ENCODE measurements at places on chromosomes 7 and 10.

- no peak for DNase-seq
These were observed 35.5 kb downstream of the GRID1 start for GRCh38 chr10:86330778-86331763.

DNA sequence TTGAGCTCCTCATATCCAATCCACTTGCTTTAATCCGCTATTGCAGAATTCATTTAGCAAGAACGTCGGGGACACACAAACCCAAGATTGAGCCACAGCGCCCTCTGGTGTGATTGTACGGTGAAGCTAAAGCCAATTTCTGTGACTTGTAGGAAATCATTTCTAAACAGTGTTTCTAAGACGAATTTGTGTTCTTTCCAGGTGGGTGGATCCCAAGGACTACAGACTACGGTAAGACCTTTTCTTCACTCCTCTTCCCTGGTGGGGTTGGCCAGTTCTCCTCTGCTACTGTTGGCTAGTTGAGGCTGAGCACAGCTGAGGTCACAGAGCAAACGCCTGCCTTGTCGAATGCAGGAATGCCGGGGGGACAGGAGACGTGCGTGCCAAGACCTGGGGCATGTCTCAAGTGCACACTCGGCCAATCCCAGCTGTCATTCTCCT lies 5.2 kb downstream of the DMBT1 start:
- peak; percentile 83 for DNase-seq

- DNase-seq = no peak
These were observed 427.8 kb upstream of the LRGUK start for GRCh38 chr7:133699386-133699785.

DNA sequence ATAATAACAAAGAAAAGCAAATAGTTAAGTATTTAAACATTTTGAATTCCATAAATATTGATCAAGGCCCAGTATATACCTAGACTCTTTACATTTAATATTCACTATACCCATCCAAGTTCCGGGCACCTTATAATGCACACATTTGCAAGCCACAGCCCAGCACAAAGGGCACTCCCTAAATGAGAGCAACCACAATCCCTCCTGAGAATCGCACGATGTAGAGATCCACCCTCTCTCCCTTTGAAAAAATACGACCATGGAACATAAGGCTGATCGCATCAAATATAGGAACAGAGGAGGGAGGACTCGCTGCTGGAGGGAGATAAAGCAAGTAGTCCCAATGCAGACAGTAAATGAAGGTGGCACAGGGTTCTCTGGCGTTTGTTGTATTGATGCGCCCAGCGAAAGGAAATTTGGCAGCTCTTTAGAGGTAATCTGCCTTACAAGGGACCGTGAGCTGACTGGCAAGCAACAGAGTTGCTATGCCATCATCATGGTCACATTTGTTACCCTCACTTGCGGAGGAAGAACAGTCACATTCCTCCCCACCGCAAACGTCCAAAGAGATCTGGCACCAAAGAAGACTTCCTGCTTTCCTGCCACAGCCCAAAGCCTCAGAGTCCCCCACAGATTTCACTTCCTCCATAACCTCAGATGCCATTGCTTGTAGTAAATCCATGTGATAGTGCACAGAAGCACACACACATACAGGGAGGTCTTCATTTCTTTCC lies 16.1 kb upstream of the TAS2R40 start:
- no peak for DNase-seq

DNA sequence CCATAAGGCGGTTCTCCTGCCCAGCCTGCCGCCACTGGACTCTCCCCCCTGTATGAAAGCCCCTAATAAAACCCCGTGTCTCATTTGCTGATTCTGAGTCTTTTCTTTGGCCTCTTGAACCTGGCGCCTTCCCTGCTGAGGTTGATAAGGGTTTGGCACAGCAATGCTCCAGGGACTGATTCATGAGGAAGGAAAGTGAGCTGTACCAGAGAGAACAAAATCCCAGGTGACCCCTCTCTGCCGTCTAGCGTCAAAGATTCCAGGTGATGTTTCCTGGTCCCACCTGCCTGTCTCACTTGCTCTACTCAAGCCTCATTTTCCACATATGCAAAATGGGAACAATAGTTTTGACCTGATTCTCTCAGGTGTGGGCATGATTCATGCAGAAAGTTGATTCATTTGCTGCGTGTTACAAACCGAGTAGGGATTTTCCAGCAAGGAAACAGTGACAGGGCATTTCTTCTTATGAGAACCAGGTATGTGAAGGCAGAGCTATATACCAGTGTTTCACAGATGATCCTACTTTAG lies 730.6 kb upstream of the IGFBP3 start:
- DNase-seq = no peak

GRCh38 chr7:81926-82756 lies 110.2 kb upstream of the FAM20C start:
- DNase-seq = no peak

DNA sequence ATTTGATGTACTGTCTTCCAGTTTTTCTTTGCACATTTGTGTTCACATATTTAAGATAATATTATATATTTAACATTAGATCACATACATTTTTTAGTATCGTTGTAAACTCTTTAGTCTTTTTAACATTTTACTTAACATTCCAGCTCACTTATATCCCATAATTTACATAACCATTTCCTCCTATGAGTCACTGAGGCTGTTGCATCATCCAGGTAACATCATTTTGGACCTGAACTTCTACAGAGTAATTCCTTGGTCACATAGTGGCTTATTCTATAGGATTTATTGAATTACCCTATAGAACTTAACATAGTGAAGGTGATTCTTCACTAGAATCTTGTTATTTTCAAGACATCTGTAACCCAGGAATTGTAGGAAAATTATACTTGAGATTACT lies 194.4 kb downstream of the POU6F2 start:
- DNase-seq = no peak

- no peak for DNase-seq
These were observed 398.8 kb upstream of the IGFBP3 start for GRCh38 chr7:46319841-46320240.

DNA sequence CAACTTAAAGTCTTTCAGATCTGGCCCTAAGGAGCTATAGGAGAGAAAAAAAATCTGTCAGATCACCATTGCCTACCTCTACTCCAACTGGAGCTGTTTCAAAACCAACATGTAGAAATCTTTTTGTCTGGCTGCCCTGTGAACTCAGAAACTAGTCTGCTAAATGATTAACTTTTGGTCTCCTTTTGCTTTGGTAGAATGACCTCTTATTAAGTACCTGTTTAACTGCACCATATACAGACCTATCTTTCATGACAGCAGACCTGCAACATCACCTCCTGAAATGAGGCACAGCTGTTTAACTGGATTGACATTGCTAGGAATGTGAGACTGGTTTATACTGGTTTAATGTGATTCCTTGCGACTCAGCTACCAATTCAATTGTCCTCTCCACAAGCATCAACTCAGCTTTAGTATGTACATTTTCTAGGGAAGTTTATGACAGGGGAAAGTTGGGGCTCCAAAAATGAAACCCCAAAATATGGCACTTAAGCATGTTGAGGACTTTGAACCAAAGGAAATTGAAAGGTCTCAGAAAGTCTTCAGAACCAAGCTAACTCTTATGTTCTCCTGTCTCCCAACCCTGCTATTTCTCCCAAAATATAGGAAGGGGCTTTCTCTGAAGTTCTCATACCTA lies 1.8 kb downstream of the CYP3A43 start:
- no peak for DNase-seq

DNA sequence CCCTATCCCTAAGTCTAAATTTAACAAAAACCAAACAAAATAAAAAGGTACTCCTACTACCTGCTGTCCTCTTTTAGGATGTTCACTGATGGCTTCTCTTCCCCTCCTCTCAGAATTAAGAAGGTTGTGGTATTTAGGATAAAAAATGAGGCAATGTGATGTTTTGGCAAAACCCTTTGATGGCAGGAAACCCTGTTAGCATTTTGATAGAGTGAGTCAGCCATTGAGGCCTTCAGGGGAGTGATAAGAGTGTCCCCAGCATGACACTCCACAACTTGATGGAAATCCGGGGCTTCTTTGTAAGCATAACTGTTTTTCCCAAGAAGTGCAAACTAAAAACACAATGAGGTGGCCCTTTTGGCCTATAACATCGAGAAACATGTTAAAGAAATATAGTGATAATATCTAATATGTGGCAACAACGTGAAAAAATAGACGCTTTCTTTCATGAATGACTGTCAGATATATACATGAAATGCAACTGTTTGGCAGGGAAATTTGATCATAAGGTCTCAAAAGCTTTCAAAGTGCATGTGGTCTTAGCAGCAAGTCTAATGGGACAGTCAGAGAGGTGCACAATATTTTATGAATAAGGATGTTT lies 55.0 kb downstream of the PRTFDC1 start:
- no peak for DNase-seq

DNA sequence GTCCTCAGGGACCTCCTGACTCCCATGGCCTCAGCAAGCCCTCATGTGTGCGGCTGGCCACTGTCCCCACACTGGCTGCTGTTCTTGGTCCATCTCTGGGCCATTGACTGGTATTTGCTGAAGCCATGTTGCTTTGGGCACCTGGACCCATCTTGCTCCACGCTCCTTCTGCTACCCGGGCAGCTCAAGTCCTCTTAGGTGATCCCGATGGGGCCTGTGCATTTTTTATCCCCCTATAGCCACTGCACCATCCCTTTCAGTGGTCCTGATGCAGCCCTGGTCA lies 16.7 kb downstream of the RAMP3 start:
- DNase-seq = no peak

GRCh38 chr7:127628445-127628844 lies 10.5 kb upstream of the PAX4 start:
- DNase-seq = no peak

GRCh38 chr7:1839701-1840100 lies 169.6 kb downstream of the ELFN1 start:
- no peak for DNase-seq

- no peak for DNase-seq
These were observed 1.8 kb upstream of the CHN2 start for GRCh38 chr7:29192811-29193210.

GRCh38 chr10:3484306-3485056 lies 300.5 kb downstream of the KLF6 start:
- no peak for DNase-seq

- no peak for DNase-seq
These were observed 61.3 kb downstream of the DNAH11 start for GRCh38 chr7:21603972-21604749.

DNA sequence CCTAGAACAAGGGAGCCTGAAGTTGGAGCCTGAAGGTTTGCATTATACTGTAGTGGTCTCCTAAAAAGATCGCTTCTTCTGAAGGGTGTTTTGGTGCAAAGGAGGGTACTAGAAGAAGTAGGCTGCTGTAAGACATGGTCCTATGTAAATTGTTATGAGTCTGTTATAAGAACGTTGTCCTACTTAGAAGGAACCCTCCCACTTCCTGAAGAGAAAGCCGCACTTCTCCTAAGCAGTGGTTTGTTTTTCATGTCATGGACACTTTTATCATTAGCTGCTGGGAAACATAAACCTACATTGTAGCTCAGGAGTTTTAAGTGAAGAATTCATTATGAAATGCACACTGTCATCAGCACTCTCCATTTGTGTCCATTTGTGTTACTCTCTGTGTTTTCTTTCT lies 129.1 kb upstream of the ITGB1 start:
- DNase-seq = no peak

GRCh38 chr7:104795616-104796398 lies 218.2 kb upstream of the KMT2E start:
- DNase-seq = no peak

DNA sequence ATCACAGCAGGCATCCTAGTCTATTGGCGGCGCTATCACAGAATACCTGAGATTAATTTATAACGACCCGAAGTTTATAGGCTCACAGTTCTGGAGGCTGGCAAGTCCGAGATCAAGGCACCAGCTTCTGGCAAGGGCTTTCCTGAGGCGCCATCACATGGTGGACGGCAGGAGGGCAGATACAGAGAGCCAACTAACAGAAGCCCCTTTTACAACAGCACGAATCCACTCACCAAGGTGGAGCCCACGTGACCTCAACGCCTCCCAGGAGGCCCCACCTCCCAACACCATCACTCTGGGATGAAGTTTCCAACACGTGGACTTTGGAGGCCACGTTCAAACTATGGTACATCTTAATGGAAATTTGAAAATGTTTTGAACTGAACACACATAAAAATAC lies 255.3 kb downstream of the ELFN1 start:
- DNase-seq = no peak

DNA sequence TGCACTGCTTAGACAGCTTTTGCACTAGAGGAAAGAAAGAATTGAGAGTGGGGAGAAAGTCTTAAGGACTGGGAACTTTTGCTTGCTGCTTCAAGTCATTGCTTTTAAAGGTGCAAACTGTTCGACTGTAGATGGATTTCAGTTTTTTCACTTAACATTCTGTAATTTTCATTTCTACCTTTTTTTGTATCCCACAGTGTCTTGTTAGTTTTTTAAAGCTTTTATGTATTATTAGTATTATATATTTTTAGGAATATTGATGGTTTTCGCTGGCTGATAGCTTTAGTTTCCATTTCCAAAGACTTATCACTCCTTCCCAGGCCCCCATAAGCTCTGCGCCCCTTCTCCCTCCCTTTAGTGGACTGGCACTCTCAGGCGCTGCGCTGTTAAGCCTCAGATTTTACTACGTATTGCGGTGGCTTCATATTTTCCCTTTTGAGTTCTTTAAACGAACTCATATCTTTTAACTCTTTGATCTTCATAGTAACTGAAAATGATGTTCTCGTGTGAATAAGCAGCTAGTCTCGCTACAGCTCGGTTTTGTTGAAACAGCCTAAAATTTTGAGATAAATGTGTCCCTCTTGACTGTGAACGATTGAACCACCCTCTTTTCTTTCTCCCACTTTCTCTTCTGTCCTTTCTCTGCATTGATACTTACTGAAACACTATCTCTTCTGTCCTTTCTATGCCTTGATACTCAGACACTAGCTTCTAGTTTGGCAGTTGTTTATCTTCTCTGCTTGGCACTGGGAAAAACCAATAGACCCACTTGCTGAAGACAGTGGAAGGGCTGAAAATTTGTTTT lies 2.5 kb upstream of the ETV1 start:
- DNase-seq = no peak

GRCh38 chr7:44535348-44536064 lies 5.6 kb downstream of the NPC1L1 start:
- no peak for DNase-seq

DNA sequence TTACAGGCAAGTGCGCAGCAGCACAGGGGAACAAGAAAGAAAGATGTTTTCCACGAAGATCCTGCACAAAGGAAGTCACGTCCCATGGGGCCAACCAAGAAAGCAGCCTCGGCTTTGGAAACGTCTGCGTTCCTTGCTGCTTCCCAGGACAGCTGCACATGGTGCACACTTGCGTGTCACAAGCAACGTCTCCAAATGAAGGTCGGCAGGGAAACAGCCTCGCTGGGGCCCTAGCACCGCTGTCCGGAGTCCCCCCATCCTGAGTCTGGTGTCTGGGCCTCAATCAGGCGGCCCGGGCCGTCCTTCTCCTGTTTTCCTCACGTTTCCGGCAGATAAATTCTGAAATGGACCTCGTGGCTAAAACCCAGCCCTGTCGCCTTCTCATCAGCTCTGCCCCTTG lies 206.2 kb downstream of the DIP2C start:
- no peak for DNase-seq

GRCh38 chr7:10266976-10267375 lies 706.7 kb upstream of the PHF14 start:
- no peak for DNase-seq

- no peak for DNase-seq
These were observed at the start of gene TMEM225B for GRCh38 chr7:99597762-99598501. TMEM225B (plus strand) TSS chr7:99598267; CDS start chr7:99604389, 6,122 bp downstream.
